ENCODE measurements at places on chromosomes 3 and 15. TPM values are rescaled to one million over a fixed set of nuclear protein-coding genes. Genes with fewer than 3 reads are reported as not detected.

DNA sequence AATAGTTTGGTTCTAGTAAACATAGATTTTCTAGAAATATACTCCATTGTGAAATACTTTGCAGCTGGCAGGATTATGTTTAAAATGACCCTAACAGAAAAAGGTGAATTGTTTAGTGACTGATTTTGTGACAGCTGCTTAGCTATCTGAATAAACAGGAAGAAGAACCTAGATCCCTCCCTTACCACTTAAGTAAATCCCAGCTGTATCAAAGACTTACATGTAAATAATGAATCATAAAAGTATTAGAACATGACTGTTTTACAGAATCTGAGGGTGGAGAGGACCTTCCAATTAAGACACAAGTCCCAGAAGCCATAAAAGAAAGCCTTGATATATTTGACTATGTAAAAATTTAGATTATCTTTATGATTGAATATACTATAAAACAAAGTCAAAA, 15.9 kb downstream of the SLC49A4 start:
- no peak for DNase-seq

DNA sequence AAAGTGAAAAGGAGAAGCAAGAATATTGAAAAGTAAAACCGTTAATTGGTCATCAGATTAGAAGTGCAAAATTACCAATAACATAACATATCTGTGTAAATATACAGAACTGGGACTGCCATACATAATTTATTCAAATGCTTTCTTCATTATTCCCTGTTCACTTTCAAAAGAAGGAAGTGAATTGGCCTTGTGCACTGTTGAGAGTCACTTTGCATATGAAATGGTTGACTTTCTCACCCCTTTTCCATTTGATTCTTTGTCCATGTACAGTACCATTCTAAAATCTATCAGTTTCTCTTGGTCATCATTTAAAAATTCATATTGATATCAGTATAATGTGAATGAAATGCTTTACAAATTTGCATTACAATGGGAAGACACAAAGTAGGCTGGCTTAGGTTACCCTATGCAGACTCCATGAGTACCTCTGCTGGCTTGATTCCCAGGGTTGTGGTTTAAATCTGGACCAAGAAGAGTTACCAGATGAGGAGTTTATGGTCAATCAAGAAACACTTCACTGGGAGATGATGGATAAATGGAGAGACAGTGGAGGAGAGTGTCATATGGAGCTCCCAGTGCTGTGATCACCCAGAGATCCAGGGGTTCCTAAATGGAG, 210.9 kb upstream of the TOPAZ1 start:
- DNase-seq = no peak

GRCh38 chr3:155602307-155602706, 142.6 kb downstream of the PLCH1 start:
- no peak for DNase-seq

Gene GOLGA8R
- polyA plus RNA-seq = 0.41 TPM

- no peak for DNase-seq
These were observed 477.8 kb downstream of the RBMS3 start for GRCh38 chr3:29758434-29759322.

- no peak for DNase-seq
These were observed 25.6 kb upstream of the MAP3K13 start for GRCh38 chr3:185337231-185337816.

Gene ATP13A5
- polyA plus RNA-seq = not detected

DNA sequence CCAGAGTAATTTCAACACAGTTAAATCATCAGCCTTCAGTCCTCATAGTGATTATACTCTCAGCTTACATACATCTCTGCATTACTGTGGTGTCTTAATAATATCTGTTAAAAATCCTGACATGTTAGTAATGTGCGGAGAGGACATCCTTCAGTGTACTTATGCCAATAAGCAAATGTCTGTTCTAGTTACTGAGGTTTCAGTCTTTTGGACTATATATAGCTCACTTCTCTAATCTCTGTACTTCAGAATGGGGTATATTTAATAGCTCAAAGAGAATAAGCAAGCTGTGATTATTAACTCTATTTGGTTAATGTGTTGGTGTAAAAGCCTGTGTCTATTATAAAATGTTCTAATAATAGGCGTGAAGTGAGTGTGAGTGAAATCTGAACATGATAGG, 28.9 kb upstream of the OSTN start:
- DNase-seq = no peak

- no peak for DNase-seq
These were observed 589 bp upstream of the SENP5 start for GRCh38 chr3:196867155-196867506.

DNA sequence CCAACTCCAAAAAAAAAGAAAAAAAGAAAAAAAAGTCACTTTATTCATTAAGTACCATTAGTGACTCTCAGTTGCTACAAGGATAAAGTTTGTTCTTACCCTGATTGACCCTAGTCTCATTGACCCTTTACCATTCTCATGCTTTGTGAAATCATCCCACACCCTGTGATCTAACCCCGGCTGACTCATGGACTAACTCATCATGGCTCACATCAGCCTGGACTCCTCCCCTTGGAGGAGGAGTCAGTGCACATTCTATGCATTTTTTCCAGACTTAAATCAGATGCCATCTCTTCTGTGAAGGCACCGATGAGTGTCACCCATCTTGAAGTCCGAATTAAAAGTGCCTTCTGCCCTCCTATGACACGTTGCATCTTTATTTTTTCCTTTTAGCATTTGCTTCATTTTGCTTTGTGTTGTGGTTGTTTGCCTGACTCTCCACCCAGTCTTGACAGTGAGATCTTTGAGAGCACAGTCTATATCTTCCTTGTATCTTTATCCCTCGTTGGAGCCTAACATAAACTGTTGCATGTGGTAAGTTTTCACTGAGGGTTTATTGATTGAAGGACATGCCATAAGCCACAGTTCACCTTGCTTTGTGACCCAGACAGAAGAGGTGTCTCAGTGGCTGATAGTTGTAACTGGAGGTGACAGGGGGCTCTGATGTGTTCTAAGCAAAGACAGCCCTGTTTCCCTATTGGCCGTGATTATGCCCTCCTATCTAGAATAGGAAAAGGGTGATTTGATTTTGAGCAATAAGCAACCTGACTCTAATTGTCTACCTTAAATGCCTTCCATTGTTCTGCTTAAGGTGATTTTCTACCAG, 72.1 kb downstream of the IL1RAP start:
- DNase-seq = no peak

Gene SATB1
- 6.2 TPM for polyA plus RNA-seq

DNA sequence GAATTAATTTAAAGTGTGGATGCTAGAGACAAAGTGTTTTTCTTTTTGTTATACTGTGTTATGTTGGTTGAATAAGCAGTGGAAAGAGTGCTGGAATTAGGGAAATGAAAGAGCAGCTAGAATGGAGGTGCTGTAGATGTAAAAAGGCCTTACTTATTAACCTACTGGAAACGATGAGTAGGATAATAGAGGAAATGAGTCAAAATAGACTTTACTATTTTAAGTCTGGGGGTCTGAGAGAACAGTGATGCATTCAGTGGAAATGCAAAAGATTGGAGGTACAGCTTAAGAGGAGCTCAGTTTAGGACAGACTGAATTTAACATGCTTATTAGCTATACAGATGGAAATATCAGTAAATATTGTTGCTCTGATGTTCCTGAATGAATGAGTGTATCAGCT, 674.0 kb downstream of the OTOL1 start:
- no peak for DNase-seq

Gene C3orf20
- polyA plus RNA-seq = not detected

- no peak for DNase-seq
These were observed 4.7 kb upstream of the FAM240A start for GRCh38 chr3:46607603-46608028.

Data from kidney (tissue), 22 donors.